ENCODE measurements at places on chromosomes 12 and 14. TPM values are rescaled to one million over a fixed set of nuclear protein-coding genes. Genes with fewer than 3 reads are reported as not detected.

DNA sequence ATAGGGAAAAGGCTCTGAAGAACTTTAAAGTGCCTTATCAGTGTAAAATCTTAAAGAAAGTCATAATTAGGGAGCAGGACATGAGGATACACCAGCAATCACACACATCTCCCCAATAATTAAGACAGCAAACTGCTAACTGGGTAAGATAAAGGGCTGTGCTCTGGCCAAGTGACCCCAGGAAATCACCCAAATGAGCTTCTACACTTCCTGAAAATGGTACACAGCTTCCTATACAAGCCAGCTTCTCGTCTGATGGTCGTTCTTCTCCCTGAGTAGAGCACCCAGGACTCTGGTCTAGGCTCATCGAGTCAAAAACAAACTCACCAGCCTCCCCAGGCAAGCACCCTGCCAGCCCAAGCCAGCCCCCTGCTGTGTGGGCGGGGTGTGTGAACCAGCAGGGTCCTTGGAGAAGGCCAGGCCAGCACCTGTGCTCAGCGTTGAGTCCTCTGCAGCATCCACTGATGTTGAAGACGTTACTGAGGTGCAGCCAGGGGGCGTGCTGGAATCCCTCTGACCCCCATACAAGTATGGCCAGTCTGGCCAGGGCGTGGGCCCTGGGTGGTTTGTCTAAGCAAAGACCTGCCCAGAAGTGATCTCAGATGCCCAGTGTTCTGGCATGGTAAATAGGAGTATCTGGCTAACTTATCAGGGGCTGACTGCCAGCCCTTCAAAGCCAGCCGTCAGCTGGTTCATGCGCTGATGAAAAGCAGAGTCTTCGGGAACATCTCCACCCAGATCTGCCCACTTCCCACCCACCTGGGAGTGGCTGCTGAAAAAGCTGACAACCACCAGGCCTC, 41.4 kb downstream of the ACTN1 start:
- no peak for DNase-seq

DNA sequence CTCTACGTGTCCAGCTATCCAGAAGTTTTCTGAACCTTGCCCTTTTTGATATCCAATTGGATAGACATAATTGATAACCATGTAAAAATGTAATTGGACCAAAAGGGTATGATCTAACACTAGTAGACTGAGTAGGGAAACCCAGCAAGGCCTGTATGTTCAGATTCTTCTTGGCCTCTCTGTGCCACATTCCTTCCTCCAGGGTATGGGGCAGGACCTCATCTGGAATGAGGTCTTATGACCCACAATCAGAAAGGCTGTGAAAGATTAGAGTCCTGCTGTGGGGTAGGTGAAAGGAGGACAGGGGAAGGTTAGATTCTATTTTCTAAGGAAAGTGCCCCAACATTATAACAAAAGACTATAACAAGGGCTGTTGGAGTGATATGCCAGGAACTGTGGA, 51.3 kb upstream of the A2ML1 start:
- no peak for DNase-seq

- DNase-seq: no peak
Measured at GRCh38 chr12:27824126-27824842, 44.2 kb upstream of the MANSC4 start.

DNA sequence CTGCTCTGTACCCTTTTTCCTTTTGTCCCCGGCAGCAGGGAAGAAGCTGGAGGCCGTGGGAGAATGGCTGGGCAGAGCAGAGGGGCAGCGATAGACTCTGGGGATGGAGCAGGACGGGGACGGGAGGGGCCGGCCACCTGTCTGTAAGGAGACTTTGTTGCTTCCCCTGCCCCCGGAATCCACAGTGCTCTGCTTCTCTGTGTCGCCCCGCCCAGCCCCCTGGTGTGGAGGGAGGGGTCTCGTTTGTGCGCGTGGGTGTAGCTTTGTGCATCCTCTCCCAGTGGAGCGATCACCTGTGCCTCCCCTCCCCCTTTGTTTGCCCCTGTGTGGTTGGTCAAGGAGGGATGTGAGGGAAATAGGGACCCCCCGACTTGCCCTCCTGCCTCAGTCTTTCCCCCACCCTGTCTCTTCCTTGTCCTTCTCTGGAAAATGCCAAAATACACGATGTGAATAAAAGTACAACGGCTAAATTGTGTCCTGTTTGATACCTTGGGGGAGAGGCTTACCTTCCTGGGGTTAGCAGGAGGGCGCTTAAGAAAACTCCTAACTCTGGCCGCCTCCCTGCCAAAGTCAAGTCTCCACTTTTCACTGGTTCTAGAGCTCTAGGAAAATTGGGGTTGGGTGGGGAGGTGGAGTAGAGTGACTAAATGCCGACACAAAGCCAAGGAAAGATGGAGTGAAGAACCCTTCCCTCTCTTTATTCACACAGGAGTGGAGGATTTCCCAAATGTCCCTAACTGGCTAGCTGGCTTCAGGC, 990 bp upstream of the TPI1 start:
- DNase-seq: no peak

Gene RNASE8
- not detected for total RNA-seq

Gene PTPRR
- total RNA-seq: 8.1 TPM

Gene LTBR
- total RNA-seq: 3.1 TPM

Gene TPH2
- 1.00 TPM for total RNA-seq

- no peak for DNase-seq
Measured at GRCh38 chr14:97970222-97970621, 1173.0 kb downstream of the VRK1 start.

GRCh38 chr14:83908419-83908818, 1621.5 kb upstream of the FLRT2 start:
- no peak for DNase-seq

DNA sequence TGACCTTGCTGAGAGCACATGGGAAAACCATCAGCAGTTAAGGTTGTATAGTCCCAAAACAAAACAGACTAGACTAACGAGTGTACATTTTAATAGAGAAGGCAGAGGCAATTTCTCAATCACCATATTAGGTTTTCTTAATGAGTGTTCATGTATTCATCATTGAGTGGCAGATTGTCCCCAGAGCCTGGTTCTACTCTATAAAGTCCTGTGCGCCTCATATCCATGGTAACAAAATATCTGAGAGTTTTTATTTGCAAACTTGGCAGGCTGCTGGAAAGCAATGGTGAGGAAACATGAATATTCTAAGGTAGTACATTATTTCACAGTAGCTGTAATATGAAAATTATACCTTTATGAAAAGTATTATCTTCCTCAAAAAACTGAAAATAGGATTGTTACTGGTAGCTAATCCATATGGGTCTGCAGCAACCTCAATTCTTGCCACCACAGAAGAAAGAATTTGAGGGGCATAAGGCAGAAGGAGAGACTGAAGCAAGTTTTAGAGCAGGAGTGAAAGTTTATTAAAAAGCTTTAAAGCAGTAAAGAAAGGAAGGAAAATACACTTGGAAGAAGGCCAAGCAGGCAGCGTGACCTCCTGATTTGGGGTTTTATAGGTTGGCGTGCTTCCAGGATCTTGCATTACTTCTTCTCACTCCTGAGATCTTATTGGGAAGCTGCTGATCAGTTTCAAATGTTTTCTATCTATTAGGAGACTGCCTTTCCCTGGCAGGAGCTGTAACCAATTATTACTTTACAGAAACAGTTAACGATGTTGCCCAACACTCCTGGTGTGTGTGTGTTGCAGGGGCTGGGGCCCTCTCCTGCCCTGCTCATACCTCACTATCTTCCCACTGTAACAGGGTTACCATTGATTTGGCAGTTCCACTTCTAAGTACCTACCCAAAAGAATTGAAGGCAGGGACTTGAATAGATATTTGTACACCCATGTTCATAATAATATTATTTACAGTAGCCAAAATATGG, 154.0 kb upstream of the NUDT4 start:
- no peak for DNase-seq

DNA sequence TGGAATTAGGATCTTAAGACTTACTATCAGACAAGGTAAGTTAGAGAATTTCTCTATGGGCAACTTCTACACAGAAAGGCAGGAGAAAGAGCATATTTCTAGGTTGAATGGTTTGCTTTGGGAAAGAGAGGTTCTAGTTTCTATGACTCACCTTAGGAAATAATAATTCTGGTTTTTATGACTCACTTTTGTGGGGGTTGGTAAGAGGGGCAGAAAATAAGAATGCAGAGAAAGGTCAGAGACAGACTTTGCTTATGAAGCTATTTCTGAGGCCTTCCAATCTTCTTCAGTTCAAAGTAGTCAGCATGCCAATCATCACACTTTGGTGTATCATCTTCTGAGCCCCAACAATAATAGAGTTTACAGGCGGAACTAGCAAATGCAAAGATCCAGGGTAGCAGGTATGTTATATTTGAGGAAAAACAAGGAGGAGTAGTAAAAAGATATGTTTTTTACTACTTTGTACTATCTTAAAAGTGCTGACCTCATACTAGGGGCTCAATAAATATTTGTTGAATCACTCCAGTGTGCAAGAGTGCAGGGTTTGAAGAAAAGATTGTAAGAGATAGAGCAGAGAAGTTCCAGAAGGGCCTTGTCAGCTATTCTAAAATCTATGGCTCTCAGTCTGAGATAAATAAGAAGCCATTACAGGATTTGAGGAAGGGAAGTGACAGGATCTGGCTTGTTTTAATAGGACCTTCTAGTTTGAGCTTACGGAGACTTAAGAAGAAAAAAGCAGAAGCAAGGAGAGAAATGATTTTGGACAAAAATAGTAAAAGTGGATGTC, 56.7 kb upstream of the LRFN5 start:
- DNase-seq: no peak

DNA sequence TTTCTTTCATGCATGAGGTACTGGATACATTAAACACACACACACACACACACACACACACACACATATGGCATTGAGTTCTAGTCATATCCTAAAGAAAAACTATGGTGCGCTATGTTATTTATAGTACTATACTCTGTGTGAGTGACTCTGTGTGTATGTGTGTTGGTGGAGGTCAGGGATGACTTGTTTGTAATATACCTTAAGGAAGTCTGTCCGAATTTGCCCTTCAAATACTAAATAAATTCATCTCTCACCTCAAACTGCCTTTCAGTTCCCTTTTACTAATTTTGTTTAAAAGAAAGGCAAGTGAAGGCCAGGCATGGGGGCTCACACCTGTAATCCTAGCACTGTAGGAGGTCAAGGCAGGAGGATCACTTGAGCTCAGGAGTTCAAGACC, 2.1 kb upstream of the AKAP5 start:
- no peak for DNase-seq

GRCh38 chr14:30610787-30611343, 11.3 kb upstream of the SCFD1 start:
- DNase-seq: peak; percentile 8

DNA sequence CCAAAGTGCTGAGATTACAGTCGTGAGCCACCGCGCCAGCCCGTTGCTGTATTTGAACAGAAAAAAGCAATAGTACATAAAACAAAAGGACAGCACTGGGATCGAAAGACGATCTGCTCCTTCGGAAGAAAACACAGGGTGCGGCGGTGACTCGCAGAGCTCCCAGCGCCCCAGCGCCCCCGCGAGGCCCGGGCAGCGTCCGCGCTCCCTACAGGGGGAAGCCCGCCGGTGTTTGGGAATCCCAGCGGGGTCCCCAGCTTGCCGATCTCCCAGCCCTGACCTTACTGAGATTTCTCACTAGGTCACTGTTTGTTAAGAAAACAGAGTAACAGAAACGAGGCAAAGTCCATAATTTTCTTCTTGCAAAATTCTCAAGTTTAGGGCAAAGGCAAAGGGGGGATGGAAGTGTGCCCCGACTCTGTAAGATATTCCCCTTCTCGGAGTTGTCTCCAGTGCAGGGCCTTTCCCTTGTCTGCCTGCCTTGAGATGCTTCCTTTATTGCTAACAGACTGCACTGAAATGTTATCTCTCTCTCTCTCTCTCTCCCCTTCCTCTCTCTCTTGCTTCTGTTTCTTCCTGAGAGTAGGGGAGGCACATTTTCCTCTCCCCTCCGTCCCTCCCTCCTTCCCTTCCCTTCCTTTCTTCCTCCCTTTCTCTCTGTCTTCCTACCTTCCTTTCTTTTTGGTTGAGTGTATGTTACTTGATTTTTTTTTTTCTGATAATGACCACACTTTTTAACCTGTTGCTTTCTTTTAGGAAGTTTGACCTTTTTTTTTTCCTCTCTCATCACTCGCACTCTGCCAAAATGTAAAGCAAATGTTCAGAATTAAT, 91.9 kb downstream of the TMEM30B start:
- DNase-seq: peak; percentile 3

Gene SLCO1C1
- 13.6 TPM for total RNA-seq

DNA sequence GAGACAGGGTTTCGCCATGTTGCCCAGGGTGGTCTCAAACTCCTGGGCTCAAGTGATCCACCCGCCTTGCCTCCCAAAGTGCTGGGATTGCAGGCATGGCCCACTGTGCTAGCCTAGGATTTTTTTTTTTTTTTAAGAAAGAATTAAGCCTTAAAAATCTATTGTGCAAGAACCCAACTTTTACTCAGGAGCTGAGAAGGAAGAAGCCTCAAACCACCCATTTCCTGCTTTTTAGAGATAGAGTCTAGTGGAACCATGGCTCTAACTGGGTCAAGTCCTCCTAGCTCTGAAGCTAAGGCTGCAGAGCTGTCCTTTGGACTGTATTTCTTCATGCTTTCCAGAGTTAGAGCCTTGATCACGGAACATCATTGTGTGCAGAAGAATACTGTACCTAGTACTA, 1.3 kb upstream of the TSFM start:
- DNase-seq: no peak

DNA sequence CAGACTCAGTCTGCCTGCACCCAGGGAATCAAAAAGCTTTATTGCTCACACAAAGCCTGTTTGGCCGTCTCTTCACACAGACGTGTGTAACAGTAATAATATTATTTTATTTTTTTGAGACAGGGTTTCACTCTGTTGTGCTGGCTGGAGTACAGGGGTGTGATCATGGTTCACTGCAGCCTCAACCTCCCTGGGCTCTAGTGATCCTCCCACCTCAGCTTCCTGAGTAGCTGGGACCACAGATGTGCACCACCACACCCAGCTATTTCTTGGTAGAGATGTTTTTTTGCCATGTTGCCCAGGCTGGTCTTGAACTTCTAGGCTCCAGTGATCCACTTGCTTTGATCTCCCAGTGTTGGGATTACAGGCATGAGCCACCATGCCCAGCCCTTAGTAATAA, 88.4 kb upstream of the DCD start:
- no peak for DNase-seq

GRCh38 chr14:35285168-35286002, 6.8 kb upstream of the PSMA6 start:
- no peak for DNase-seq

Gene SERPINA9
- total RNA-seq: not detected

Gene HOXC12
- not detected for total RNA-seq

Gene NRIP2
- total RNA-seq: 1.7 TPM

DNA sequence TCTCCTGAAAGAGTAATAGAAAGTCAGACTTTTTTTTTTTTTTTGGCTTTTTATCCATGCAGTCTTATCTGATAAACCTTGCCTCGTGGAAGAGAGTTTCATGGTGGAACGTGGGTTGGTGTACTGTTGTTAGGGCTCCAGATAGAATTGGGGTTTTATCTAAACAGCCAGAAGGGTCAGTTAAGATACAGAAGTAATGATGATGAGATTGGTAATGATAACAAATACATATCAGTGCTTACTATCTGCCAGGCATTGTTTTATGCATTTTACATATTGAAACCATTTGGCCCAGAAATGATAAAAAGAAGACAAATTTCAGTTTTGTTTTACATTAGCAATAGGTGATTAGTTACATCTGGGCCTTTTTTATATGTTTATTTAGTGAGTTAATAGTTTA, 372.8 kb upstream of the PRICKLE1 start:
- no peak for DNase-seq

Gene CIROP
- total RNA-seq: not detected

- no peak for DNase-seq
Measured at GRCh38 chr12:38157274-38157932, 159.2 kb upstream of the ALG10B start.
